ENCODE measurements at places on chromosomes 3 and 15. TPM values are rescaled to one million over a fixed set of nuclear protein-coding genes. Genes with fewer than 3 reads are reported as not detected.

DNA sequence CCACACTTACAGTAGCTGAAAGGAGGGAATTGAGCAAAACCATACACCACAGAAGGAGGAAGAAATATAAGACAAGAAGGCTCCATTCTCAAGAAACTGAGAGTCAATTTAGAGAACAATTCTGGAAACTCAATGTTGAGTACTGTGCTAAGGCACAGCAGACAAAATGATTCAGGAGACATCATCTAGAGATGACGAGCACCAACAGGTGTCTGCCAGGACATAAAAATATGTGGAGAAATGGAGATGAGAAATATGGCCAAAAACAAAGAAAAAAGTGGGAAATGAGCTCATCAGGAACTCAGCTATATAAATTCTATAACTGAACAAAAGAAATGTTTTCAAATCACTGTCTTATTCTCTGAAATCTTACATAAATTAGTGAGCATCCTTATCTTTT, 343.7 kb downstream of the ERC2 start:
- no peak overlapping the region for H3K27ac ChIP-seq
- H3K4me3 ChIP-seq: no peak overlapping the region
- H3K27me3 ChIP-seq: no peaks in the 10 kb centered on the region
- H3K4me1 ChIP-seq: no peaks in the 10 kb centered on the region
- no peak for DNase-seq
- no peaks in the 10 kb centered on the region for H3K36me3 ChIP-seq

- H3K27me3 ChIP-seq: no peaks in the 10 kb centered on the region
- peaks cover 42% of the 10 kb centered on the region for H3K4me1 ChIP-seq
- H3K4me3 ChIP-seq: no peak overlapping the region
These were observed 39.1 kb downstream of the ABTB1 start for GRCh38 chr3:127711896-127712295.

Gene GALK2
- total RNA-seq: 33.3 TPM

- peak overlapping the region; percentile 94 for H3K27ac ChIP-seq
- peaks cover 37% of the 10 kb centered on the region for H3K4me1 ChIP-seq
- no peaks in the 10 kb centered on the region for H3K27me3 ChIP-seq
These were observed 48.4 kb downstream of the TMEM44 start for GRCh38 chr3:194584866-194585265.

DNA sequence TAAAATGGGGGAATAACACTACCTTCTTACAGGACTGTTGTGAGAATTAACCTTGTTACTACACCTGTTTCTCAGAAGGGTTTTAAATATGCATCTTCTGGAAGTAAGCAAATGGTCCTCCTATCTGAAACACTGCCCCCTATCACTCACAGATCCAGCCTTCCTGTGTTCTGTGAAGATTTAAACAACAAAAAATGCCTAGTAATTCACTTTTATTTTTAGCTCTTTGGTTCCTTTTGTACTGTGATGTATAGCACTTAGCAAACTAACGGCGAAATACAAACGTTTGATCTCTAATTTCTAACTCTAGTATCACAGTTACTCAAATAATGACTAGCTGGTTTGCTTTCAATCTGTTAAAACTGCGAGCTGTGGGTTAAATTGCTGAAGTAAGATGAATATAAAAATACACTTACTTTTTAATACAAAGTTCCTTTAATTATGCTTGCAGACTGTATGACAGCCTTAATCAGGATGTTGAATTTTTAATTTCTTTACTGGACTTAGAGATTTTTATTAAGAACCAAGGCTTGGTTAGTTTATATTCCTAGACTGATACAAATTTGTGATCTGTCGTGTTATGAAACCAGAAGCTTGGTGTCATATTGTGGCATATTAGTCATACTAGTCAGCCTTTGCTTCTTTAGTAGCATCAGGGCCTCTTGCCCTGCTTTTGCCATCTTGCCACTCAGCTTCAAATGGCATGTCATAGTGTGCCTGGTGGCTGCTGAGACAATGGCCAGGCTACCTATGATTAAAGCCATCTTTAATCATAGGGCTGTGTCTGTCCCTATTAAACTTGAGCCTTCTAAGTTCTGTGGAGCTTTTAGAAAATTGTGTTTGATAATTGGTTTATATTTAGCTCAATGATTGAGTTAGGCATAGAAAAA, 9.2 kb downstream of the EIF3J start:
- no peak for DNase-seq
- H3K36me3 ChIP-seq: peaks cover 3% of the 10 kb centered on the region
- no peak overlapping the region for H3K4me3 ChIP-seq
- H3K27me3 ChIP-seq: no peaks in the 10 kb centered on the region
- no peak overlapping the region for H3K27ac ChIP-seq

DNA sequence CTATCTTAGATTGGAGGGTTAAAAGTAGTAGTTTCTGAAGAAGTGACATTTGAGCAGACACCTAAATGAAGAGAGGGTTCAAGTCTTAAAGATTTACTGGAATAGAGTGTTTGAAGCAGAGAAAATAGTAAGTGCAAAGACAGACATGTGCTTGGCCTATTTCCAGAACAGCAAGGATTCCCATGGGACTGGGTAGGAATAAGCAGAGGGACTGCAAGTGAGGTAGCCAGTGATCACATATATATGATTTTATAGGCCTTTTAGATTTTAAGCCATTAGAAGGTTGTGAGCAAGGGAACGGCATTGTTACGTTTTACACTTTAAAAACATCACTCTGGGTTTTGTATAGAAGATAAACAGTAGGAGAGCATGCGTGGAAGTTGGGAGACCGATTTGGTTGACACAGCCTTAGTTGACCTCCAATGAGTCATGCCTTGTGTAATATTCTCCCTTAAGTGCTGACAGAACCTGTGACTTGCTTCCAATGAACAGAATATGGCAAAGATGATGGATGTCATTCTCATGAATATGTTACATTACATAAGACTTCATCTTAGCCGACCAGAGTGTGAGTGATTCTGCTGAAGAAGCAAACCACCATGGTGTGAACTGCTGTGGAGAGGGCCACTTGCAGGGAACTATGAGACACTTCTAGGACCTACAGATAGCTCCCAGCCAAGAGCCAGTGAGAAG, 37.1 kb upstream of the SLC4A7 start:
- H3K4me1 ChIP-seq: peaks cover 23% of the 10 kb centered on the region
- no peaks in the 10 kb centered on the region for H3K27me3 ChIP-seq
- no peak overlapping the region for H3K4me3 ChIP-seq
- H3K27ac ChIP-seq: peak overlapping the region; percentile 47

Gene TNFSF10
- 19.3 TPM for total RNA-seq

- H3K4me1 ChIP-seq: no peaks in the 10 kb centered on the region
- no peak for DNase-seq
- no peak overlapping the region for H3K27ac ChIP-seq
- H3K36me3 ChIP-seq: no peaks in the 10 kb centered on the region
- no peak overlapping the region for H3K4me3 ChIP-seq
These were observed 146.7 kb downstream of the NAALADL2 start for GRCh38 chr3:175005881-175006280.
